ENCODE measurements at places on chromosomes 7 and 10.

- DNase-seq: no peak
These were observed 1.8 kb downstream of the FRAT2 start for GRCh38 chr10:97332591-97333350.

DNA sequence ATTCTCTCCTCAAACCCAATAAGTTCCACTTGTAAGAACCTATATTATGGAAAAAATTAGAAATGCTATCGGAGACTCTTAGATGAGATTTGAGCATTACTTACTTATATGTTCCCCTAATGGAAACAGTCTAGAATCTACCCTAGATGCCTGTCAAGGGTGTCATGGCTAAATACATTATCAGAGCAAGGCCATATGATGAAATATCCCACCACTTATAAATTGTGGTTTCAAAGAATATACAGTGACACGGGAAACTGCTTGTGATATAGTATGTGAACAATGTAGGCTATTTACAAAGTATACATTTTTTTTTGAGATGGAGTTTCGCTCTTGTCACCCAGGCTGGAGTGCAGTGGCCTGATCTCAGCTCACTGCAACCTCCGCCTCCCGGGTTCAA, 46.3 kb upstream of the CTBP2 start:
- no peak for DNase-seq

DNA sequence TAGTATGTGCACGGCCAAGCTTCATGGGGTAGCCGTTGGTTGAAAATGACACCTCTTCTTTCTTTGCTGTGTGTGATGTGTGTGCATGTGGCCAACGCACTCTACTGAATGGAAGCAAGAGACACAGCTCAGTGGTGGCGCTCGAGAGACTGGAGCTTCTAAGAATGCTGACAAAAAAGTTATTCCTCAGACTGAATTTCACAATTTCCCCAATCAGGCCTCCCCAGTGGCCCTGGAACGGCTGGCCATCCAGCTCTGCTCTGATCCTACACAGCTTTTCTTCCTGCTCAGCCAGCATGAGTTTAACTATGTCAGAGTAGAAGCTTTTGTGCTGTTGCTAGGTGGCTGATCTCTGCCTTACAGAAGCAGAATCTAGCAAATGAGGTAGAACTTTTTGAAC, 186.7 kb upstream of the PLXDC2 start:
- peak; percentile 87 for DNase-seq

GRCh38 chr10:75353183-75353582, 48.4 kb downstream of the ZNF503 start:
- DNase-seq: no peak

GRCh38 chr10:21002091-21002878, 105.2 kb upstream of the NEBL start:
- DNase-seq: no peak

DNA sequence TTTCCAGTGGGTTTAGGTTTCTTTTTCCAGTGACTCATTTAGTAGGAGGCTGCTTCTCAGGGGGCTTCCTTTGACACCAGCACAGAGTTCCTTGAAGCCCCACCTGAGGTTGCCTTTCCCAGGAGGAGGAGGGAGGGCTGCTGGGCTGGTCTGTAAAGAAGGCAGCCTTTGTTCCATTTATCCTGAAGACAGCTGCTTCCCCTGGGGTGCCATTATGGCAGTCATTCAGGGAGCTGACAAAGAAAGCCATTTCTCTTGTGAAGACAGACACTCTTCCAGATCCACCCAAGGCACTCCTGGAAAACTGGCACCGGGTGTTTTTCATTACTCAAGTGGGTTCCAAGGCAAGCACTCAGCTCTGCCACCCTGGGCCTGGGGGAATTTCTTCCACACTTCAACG, 54.0 kb downstream of the MTURN start:
- no peak for DNase-seq

- DNase-seq: no peak
These were observed 1.6 kb upstream of the TEX36 start for GRCh38 chr10:125684581-125684980.

- DNase-seq: peak; percentile 90
These were observed 325.0 kb downstream of the PLXNA4 start for GRCh38 chr7:132251327-132251659.

DNA sequence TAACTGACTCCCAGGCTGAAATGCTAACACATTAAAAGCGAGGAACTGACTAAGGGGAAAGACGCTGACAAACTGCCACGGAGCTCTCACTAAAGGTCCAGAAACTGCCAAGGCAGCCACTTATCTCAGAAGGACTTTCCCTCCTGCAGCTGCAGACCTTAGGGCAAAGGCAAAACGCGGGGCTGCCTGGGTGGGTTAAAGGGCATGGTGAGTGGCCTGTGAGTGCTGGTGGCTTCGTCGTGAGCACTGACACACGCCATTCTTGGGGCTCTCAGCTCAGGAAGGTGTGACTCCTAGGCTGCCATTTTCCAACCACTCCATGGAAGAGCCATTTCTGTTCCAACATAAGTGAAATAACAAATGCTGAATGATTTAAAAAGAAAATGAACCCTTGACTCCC, 232.5 kb downstream of the COBL start:
- no peak for DNase-seq

DNA sequence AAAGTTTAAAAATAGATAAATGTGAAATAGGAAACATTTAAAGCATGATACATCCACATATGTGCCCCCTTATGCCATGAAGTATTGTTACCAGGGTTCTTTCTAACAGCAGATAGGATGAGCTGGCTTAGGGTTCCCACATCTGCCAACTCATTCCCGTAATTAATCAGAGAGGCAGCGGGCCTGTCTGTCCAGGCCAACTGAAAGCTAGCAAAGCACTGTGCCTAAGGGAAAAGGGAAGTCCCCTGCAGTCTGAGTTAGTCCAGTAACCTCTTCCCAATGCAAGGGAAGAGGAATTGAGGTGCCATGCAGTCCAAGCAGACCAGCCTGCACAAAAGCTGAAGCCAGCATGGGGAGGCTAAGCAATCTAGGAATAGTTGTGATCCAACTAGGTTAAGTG, 18.3 kb upstream of the ZC3HAV1L start:
- DNase-seq: no peak

DNA sequence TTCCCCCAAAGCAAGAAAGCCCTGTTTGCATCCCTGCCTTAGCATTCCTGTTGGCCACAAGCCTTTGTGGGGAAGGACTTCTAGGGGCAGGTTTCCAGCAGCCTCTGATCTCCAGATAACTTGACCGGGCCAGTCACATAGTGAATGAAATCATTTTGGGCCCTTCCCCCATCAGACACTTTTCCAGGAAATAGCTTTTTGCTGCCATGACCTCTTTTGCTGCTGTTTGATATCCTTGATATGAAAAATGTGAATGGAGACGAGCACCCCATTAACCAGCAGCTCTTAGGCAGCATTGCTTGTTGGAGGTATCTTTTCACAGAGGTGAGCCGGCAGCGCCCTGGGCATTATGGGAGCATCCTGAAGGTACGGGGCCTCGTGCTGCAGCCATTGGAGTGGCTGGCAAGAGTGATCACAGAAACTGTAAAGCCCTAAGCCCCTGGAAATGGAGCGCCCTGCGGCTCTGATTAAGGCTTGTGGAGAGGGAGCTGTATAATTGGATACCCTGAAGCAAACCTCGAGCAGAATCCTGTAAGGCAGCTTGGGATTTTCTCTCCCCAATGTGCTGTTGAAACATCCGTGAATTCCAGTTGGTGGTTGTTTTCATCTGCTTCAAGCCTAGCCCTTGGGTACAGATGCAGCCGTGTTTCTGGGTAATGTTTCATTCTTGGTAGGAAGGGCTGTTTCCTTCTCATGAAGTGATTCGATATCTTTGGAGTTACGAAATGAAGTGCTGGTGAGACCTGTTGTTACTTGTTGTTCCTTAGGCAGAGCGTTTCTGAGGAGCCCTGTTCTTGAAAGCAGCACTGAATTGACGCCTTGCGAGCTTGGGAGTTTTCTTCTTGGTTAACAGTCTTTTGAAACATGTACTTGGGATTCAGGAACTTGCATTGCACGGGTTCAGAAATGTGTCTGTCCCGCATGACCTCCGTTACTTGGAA, 179.0 kb downstream of the PTEN start:
- DNase-seq: no peak

DNA sequence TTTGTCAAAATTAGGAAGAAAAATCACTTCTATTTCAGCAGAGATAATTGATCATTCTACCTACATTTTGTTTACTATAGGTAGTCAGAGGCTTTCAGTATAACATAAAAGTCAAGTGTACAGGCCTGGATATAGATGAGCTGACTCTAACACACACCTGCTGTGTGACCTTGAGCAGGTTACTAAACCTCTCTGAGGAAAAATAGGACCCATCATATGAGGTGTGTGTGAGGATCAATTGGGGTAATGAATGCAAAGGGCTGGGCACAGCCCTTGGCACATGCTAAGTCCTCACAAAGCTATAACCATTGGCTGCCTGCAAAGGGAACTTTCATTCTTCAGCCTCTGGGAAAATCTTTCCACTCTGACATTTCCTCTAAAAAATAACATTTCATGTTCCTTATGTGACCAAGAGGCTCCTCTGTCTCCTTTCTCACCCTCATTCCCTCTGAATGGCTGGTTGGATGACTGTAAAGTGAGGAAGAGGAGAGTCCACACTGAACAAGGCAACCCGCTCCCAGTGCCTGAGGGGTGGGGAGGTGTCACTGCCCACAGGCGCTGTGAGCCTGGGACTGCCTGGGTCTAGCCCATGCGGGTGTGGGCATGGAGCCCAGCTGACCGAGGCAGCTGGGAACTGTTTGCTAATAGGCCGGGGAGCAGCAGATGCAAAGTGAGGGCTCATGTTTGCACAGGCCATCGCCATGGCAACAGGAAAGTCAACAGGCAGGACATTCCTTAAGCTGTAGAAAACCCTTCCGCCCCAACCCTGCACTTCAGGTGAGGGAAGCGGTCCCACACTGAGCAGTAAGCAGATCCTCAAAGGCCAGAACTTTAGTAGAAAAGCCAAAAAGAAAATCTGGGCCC, 36.8 kb downstream of the MYOF start:
- DNase-seq: peak; percentile 94

DNA sequence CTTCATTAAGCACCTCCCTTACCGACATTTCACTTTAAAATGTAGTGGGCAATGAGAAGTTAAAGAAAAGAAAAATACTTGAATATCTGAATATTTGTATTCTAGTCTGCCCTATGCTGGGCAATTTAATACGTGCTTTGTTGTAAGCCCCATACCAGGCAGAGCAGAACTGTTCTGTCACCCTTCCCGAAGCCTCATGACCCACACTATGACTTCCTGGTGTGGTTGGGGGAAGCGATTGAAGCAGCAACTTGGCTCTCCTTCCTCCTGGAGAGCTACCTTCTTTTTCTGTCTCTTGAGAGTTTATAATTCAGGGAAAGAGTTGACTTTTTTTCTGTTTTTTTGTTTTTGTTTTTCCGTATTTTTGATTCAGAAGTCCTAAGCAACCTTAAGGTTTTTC, 243.7 kb downstream of the INHBA start:
- DNase-seq: no peak

DNA sequence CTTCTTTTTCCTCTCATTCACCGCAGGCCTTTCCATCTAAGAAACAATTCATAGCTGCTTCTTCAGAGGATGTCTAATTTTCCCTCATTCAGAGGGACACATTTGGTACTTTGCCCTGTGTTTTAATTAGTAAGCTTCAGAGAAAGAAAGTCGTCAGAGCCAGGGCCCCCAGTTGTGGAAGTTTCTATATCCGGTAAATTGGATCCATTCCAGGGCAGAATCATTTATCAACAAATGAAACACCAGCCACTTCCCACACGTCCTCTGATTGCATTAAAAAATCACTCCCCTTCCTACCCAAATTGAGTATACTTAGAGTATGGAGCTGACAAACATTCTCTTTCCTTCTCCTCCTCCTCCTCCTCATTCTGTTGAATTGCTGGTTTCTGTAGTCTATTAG, 205.8 kb upstream of the HDAC9 start:
- DNase-seq: no peak

GRCh38 chr10:73908853-73909539, 1.9 kb upstream of the PLAU start:
- DNase-seq: no peak

- no peak for DNase-seq
These were observed 12.2 kb upstream of the ZNF488 start for GRCh38 chr10:47396311-47396717.

DNA sequence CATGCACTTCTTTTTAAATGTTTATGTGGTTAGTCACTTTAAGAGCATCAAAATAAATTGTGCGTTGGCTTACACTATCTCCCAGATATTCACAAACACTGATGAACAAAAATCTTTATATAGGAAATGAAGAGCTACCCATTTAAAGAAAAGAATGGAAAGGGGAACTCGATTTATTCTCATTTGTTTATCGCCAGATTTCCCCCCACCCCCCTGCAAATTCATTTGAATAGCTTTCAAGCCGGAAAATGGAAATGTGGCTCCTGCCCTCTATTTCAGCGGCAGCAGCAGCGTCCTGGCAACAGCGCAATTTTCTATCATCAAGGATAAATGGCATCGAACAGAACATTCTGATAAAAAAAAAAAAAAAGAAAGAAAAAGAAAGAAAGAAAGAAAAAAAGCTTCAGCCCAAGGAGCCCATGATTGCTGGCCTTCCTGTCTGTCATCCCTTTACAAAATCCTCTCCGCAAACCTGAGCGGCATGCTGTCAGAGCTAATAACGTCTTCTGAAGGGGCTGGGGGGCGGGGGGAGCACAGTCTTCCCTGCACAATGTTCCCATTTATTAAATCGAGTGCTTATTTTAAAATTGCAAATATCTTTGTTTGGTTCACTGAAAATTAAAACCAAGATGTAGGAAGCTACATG, 13.7 kb upstream of the DLX6 start:
- DNase-seq: no peak

DNA sequence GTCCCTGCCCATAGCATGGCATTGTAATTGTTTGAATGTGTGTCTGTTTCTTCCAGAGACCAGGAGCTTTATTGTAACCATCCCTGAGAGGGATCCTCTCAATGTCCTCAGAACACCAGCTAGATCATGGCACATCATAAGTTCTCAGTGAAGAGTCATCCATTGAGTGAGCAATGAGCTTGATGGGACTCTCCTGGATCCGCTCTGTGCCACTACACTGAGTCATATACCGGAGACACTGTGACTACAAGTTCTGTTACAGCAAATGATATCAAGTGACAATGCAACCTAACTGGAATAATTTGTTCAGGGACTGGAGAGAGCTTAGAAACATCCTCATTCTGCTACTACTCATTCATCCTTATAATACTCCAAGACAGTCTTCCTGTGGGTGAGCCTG, 25.1 kb downstream of the MRPS24 start:
- DNase-seq: no peak

DNA sequence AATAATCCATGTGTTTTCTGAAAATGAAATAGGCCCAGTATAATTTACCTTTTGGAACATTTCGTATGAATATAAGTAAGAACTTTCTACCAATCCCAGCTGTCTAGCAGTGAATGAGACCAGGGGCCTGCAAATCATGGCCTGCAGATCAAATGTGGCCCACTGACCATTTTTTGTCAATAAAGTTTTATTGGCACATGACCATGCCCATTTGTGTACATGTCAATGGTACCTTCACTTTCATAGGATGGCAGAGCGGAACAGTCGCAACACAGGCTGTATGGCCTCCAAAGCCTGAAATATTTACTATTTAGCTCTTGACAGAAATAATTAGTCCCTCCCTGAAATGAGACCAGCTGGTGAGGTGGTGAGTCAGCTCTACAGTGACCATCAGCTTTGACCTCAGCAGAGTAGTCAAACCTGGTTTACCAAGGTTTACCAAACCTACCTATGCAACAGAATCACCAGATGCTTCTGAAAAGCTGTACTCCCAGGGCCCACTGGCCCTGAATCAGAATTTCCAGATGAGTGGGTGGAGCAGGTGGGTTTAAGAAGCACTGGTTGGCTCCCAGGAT, 13.8 kb upstream of the C10orf90 start:
- no peak for DNase-seq

GRCh38 chr7:2036786-2037185, 196.0 kb downstream of the MAD1L1 start:
- DNase-seq: peak; percentile 35

Data from right cardiac atrium (tissue), 5 donors.